Skin of body (tissue), 3 donors: ENCODE measurements at places on chromosomes 3 and 15. TPM values are rescaled to one million over a fixed set of nuclear protein-coding genes. Genes with fewer than 3 reads are reported as not detected.

- no peak for DNase-seq
Observed at GRCh38 chr3:143978263-143978631, 6.6 kb downstream of the DIPK2A start.

DNA sequence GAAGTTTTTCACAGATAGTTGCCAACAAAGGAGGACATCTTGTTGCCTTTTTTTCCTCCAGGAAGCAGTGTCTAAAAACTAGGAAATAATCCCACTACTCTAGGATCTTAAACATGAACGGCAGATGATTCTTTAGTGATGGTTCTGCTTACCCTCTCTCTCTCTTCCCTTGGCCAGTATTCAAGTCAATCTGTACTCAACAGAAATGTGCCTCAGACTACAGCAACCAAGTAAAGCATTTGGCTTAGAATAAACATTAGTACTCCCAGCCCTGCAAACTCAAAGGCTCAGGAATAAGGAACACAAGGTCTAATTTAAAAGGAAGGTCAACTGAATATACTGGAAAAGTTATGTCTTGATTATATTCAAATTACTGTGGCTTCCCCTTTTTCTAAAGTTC lies 8.7 kb downstream of the NPTN start:
- DNase-seq = no peak

GRCh38 chr3:143699424-143699823 lies 148.8 kb downstream of the SLC9A9 start:
- no peak for DNase-seq

- no peak for DNase-seq
Observed at GRCh38 chr15:77042955-77043920, 27.7 kb downstream of the TSPAN3 start.

SOX14 gene
- total RNA-seq = not detected

DNA sequence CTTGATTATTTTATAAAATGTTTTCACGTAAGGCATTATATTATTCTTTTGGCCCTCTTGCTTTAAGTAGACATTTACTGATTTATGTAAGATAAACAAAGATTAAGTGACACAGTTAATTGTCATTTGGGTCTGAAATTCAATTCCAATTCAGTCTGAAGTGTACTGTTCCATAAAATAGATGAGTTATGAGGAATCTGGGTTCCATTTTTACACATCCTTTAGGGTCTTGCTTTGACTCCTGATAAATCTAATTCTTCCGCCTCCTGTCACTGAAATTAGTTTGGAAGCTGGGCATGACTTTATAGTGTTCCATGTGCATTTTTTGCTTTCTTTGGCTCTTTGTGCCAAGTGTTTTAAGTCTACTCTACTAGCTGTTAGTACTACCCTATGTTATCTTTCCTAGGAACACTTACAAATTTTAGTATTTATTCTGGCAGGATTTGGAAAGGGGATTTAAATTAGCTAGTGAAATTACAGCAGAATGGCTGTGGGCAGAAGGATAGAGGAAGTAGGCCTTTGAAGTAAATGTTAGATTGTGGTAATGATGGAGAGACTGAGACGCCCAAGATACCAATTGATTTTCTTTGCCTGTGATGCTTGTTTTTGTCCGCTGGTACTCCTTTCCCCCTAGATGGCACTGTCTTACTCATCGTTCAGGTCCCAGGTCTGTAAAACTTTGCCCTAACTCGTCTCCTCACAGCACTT lies 14.3 kb downstream of the ARL8B start:
- no peak for DNase-seq

RASL12 gene
- total RNA-seq = 12.5 TPM

HCN4 gene
- 0.10 TPM for total RNA-seq

GRCh38 chr3:72031581-72031980 lies 246.6 kb upstream of the PROK2 start:
- DNase-seq = no peak

DNA sequence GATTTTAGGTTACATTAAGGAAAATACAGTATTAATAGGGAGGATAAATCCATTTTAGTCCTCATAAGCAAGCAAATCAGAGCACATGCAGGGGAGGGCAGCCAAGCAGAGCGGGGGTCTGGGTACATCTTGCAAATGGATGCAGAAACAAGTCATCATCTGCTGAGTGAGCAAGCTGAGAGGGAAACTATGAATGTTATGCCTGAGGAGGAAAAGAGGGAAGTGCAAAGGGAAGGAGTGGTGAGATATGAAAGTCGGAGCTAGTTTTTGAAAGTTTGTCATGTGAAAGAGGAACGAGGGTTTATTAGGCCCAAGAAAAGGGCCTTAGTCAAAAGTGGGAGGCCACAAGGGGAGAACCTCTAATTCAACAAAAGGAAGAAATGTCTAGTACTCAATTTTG lies 15.4 kb downstream of the PTX3 start:
- DNase-seq = no peak

DNA sequence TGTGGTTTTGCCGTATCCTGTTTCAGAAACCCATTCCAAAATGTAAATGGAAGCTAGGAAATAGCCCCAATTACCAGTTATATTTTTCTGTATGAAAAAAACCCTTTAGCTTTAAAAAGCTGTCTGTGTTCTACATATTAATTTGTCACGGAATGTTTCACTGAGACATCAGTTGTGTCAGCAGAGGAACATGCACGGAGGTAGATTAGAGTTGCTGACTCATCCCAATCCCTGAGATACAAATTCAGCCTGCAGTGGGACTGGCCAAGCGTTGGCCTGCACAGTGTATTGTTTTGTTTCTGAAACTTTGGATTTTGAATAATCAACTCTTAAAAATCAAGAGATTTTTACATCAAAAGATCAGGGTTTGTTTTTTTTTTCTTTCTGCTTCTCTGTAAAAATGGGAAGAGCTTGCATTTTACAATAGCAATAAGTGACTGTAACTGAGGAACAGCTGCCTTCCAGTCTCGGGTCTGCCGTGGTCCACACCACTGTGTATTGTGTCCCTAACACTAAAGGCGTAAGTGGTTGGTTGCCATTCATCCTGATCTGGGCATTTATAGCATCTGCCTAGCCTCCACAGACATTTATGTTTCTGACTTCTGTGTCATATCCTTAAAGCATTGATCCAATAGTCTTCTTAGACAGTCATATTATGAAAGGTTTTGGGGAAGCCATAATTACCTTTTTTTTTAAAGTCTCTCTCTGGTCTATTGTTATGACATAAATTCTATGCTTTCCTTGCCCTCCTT lies 218.1 kb downstream of the ADAMTSL3 start:
- DNase-seq = no peak

GRCh38 chr3:24624938-24625681 lies 130.5 kb upstream of the THRB start:
- no peak for DNase-seq

DNA sequence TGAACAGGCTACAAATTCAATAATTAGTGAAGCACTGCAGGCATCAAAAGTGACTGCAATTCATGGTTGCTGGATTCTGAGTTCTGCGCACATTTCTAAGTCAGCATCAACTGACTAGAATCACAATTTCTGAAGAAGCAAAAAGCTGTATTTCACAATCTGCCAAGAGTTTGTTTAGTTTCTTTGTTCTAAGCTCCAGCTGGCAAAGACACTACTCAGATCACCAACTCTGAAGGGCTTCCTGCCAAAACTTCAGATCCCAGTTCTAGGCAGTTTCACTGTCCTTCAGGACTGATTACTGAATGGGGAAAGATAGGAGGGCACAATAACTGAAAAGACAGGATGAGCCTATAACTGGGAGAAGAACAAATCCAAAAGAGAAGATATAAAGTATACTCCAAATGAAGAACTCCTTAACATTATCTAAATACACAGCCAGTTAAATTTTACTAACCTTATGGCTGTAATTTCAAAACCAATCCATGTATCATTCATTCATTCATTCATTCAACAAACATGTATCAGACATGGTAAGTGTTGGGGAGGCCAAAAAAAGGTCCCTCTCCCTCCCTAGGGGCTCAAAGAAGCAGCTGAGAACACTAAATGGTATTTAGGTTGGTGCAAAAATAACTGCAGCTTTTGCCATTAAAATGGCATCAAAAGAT lies 17.1 kb downstream of the TJP1 start:
- peak; percentile 40 for DNase-seq

DNA sequence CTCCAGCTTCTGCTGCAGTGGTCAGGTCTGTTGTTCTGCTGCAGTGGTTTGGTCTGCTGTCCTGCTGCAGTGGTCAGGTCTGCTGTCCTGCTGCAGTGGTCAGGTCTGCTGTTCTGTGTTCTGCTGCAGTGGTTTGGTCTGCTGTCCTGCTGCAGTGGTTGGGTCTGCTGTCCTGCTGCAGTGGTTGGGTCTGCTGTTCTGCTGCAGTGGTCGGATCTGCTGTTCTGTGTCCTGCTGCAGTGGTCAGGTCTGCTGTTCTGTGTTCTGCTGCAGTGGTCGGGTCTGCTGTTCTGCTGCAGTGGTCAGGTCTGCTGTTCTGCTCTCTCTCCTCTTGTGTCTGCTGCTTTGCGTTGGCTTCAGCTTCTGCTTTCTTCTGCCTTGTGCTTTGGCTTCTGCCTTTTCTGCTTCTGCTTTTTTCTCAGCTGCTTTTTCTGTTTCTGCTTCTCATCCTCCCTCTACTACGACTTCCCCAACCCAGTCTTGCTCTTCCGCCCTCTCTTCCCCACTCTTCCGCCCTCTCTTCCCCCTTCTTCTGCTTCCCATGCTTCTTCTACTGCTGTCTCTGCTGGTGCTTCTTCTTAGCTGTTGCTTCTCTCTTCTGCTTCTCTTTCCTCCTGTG lies 50.7 kb downstream of the FAM43A start:
- no peak for DNase-seq

DNA sequence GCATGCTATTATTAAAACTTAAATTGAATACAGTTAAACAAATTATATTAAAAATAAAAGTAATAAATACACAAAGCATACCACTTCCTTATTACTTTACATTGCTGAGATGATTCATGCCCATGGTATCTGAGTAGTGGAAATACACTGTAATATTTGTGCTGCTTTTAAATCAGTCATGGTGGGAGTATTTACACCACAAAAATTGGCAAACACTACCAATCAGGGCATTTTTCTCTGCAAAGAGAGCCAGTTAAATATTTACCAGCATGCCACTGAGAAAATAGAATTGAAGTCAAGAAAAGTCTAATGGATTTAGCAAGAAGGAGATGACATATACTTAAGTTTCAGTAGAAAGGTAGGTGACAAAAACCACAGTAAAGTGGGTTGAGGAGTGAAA lies 19.6 kb downstream of the PPARG start:
- DNase-seq = no peak

GRCh38 chr15:49361370-49361769 lies 61.7 kb upstream of the FGF7 start:
- DNase-seq = no peak

CYP19A1 gene
- total RNA-seq = 0.49 TPM

STRIT1 gene
- total RNA-seq = 2.5 TPM

DNA sequence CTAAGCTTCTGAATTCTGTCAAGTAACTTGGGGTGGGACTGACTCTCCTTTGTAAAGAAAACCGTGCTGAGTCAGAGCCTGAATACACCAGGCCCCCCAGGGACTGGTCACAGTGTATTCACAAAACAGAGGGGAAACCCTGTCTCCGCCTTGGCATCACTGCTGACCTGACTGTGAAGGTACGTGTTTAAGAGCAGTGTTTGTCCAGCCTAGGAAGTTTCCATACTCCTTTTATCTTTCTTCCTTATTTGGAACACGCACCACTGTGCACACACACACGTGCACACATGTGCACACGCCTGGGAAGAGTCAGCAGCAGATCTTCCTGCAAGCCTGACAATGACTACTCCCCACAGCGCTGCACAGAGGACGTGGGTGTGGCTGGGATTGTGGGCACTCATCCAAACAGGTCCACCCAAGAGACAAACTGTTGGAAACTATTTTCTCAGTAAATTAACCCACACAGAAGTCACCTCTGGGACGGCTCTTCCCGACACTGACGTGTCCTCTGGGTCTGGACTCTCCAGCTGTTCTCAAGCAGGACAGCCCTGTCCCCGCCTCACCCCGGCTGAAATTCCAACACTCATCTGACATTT lies 87.7 kb downstream of the ATP10A start:
- DNase-seq = peak; percentile 42

GRCh38 chr3:189988322-189988721 lies 132.4 kb downstream of the P3H2 start:
- DNase-seq = no peak

- DNase-seq = no peak
Observed at GRCh38 chr3:138059261-138059660, 49.3 kb downstream of the CLDN18 start.

DNA sequence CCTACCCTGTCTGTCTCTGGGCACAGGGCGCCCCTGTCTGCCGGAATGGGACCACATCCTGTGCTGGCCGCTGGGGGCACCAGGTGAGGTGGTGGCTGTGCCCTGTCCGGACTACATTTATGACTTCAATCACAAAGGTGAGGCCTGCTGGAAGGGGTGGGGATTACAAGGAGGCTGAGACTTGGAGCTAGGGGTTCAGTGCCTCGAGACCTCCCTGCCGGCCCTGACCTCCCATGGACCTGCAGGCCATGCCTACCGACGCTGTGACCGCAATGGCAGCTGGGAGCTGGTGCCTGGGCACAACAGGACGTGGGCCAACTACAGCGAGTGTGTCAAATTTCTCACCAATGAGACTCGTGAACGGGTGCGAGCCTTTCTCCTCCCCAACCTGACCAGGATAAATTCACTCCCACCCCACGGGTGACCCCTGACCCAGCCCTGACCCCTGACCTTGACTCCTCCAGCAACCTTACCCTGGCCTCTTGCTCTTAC lies 20.4 kb downstream of the PTH1R start:
- DNase-seq = no peak
